ENCODE measurements at places on chromosomes 6 and 20. TPM values are rescaled to one million over a fixed set of nuclear protein-coding genes. Genes with fewer than 3 reads are reported as not detected.

- peak; percentile 66 for DNase-seq
- no peaks in the 10 kb centered on the region for H3K4me1 ChIP-seq
- peaks cover 35% of the 10 kb centered on the region for H3K27me3 ChIP-seq
Measured at GRCh38 chr6:39934131-39934757, at the start of gene MOCS1. Gene MOCS1, minus strand, starts transcription at chr6:39934462. Its CDS starts 45 bp downstream, at chr6:39934417.

- H3K4me1 ChIP-seq = no peaks in the 10 kb centered on the region
- H3K36me3 ChIP-seq = no peaks in the 10 kb centered on the region
- no peaks in the 10 kb centered on the region for H3K27me3 ChIP-seq
- no peak for DNase-seq
- no peak overlapping the region for H3K27ac ChIP-seq
Measured at GRCh38 chr20:42492290-42492689, 697.4 kb downstream of the PTPRT start.

DNA sequence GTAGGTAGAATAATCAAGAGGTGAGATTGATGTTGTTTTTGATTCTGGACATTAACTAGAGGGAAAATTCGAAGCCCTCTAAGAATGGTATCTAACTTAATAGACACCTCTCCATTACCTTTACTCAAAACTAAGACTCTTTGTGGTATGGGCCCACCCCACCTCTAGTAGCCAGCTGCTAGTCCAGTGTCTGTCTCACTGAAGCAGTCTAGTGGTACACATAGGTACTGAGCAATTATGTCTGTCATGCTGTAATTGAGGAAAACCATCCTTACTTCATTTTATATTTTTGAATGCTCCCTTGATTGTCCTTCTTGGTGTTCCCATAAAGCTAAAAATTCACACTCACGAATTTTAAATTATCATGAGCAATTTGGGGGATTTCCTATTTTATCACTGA, 290.7 kb downstream of the ARHGAP18 start:
- peaks cover 3% of the 10 kb centered on the region for H3K27me3 ChIP-seq
- no peaks in the 10 kb centered on the region for H3K36me3 ChIP-seq
- no peaks in the 10 kb centered on the region for H3K4me1 ChIP-seq
- no peak overlapping the region for H3K27ac ChIP-seq
- H3K4me3 ChIP-seq = no peak overlapping the region
- no peak for DNase-seq

DNA sequence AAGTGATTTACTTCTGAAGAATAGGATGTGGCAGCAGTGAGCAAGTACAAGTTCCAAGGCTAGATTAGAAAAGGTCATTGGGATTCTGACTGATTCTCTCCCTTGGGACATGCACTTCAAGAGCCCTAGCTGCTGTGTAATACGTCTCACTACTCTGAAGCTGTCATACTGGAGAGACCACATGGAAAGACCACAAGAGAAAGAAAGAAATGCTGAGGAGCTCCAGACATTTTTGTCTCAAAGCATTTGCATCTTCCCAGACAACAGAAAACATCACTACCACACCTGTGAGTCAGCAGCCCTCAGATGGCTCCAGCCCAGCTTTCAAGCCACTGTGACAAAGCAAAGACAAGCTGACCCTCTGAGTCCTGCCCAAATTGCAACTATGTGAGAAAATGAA, 20.7 kb downstream of the TENT5A start:
- peaks cover 3% of the 10 kb centered on the region for H3K4me1 ChIP-seq
- DNase-seq = no peak
- H3K4me3 ChIP-seq = no peak overlapping the region

- DNase-seq = no peak
- H3K4me3 ChIP-seq = peak overlapping the region; percentile 60
Measured at GRCh38 chr6:15305496-15305895, 59.6 kb downstream of the JARID2 start.

Gene HLA-DMB
- total RNA-seq = 0.75 TPM

Gene NNAT
- total RNA-seq = 0.16 TPM

Gene FILIP1
- not detected for total RNA-seq

Gene PPP1R18
- total RNA-seq = 167 TPM

Measured in activated CD4-positive, alpha-beta T cell treated with anti-CD3 and anti-CD28 coated beads, Interleukin-2, amount 10 ng/mL, durations not matched to agents 24 days and 14 days (primary cell).